NB4 (cell line): ENCODE measurements at places on chromosomes 7 and 10.

GRCh38 chr7:31651234-31652062, 35.6 kb upstream of the PPP1R17 start:
- DNase-seq = no peak

DNA sequence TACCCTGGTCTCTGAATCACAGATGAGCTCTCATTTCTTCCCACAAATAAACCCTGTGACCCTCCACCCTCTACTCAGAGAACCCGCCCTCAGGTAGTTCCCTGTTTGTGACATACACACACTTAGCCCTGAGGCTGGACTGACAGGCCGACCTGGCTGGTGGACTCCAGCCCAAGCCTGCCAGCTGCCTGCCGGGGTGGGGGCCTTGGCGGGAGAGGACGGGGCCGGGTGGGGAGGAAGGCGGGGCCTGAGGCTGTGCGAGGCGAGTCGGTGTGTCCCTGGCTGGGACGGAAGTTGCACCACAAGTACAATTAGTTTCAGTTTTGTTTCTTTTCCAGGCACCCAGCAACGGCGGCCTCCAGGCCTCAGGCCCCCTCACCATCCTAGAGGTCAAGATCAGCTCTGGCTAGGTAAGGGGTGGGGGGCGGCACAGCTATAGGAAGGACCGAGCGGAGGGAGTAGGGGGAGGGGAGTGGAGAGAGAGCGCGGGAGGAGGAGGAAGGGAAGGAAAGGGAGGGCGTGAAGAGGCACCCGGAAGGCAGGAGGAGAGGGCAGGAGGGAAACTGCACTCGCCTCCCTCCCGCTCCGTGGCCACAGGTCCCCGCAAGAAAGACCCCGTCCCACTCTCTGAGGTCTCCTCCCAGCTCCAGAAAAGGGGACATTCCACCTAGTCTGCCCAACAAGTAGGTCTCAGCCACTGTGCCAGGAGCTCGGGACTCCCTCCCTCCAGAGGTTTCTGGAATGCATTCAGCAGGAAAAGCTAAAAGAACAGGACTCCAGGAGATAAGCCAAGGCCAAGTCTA, at the start of gene TRIM56:
TSS of gene TRIM56 (plus strand) at position 320 of the 803 bp plus-strand sequence. CDS start 1,832 bp downstream, outside the sequence.
- DNase-seq = peak; percentile 94

DNA sequence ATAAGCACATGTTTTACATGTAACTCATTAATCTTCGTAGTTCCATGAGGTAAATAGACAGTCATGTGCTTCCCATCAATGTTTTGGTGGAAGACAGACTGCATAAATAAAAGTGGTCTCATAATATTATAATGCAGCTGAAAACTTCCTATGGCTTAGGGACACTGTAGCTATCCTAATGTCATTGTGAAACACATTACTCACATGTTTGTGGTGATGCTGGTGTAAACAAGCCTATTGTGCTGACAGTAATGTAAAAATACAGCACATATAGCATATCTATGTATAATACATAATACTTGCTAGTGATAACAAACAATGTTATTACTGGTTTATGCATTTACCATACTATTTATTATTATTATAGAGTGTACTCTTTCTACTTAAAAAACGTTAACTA, 37.2 kb upstream of the PLXDC2 start:
- no peak for DNase-seq

DNA sequence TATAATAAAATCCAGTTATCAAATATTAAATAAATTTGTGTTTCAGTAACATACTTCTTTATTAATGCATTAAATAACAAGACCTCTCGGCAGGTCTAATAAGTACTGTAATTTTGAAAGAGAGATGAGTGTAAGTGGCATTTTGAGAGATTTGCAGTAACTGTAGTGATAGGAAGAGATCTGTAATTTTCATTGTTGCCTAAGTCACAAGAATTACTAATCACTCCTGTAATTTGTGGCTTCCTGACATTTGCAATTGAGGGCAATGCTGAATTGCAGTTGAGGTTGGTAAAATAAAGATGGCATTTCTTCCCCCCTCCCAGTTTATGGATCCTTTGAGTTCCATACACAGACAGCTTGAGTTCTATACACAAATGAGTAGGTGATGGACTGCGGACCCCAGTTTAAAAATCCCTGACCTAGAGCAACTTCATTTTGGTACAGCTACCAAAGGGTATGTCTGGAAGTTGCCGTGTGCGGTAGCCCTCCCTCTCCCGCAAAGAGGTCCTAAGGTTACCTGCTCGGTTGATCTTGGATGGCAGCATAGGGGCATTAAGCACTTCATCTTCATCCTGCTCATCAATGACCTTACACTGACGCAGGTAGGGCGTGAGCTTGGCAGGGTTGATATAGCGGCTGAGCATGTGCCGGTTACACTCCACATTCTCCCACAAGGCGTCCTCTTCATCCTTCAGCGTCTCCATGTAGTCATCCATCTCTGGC, 96.4 kb downstream of the CARD11 start:
- no peak for DNase-seq

- no peak for DNase-seq
Measured at GRCh38 chr7:41152179-41152678, 550.7 kb downstream of the INHBA start.

DNA sequence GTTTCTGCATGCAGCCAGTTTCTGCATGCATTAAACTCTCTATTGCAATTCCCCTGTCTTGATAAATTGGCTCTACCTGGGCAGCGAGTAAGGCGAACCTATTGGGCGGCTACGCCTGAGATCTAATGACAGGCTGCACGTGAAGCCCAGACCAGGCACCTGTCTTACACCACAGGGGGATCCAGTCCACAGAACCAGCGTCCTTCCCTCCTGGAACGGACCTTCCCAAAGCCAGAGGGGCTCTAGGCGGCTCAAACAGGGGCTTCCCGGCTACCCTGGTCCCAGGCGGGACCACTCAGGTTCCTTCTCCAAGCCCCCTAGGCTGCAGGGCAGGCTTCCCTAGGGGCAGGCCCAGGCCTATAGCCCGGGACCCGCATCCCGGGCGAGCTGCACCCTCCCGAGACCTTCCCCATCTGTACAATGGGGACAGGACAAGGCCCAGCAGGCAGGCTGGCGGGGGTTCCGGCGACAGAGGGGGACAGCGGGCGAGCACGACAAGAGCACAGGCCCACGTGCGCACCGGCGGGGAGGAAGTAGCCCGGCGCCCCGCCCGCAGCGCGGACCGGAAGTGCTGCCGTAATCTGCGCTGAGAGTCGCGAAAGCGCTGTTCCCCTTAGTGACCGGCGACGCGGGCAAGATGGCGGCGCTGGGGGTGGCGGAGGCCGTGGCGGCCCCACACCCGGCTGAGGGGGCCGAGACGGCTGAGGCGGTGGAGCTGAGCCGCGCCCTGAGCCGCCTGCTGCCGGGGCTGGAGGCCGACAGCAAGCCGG, at the start of gene DNAAF5:
TSS of gene DNAAF5 (plus strand) at position 616 of the 770 bp plus-strand sequence. CDS start at position 638, 22 bp downstream.
- DNase-seq = peak; percentile 93

DNA sequence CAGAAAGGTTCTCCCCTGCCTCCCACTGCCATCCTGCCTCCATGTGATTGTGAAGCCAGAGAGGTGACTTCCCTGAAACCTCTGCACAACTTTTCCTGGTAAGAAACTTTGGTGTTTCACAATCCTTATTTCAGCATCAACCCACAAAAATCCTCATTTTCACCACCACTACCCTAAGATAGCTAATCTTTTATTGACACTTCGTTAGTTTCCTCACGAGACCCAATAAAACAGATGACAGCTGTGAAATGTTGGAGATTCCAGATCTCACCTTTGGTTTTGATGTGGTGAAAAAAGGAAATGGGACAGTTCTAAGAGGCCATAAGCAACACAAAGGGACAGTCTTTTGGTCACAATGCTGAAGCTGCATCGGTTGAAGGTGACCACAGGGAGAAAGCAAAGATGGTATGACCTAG, 59.9 kb upstream of the TM9SF3 start:
- DNase-seq = peak; percentile 59

- DNase-seq = no peak
Measured at GRCh38 chr7:82289152-82289535, 154.4 kb downstream of the CACNA2D1 start.

DNA sequence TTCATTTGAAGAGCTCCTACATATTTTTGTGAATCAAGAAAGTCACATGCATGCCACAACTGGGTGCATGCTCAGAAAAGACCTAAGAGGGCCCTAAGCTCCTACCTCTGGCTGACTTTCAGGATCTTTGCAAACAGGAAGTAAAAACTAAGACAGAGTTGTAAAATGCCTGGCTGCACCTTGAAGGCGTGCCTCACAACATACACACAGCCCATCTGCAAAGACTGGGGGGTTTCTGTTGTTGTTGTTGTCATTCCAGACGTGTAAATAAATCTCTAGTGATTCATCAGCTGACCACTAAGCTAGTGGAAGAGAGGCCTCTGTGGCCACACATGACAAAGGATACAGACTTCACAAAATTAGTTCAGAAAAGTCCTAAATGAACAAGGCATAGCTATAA, 31.8 kb downstream of the SMURF1 start:
- peak; percentile 47 for DNase-seq

GRCh38 chr10:48452879-48453412, 146.5 kb downstream of the MAPK8 start:
- DNase-seq = no peak

GRCh38 chr10:29647478-29647877, 12.7 kb upstream of the SVIL start:
- DNase-seq = no peak

DNA sequence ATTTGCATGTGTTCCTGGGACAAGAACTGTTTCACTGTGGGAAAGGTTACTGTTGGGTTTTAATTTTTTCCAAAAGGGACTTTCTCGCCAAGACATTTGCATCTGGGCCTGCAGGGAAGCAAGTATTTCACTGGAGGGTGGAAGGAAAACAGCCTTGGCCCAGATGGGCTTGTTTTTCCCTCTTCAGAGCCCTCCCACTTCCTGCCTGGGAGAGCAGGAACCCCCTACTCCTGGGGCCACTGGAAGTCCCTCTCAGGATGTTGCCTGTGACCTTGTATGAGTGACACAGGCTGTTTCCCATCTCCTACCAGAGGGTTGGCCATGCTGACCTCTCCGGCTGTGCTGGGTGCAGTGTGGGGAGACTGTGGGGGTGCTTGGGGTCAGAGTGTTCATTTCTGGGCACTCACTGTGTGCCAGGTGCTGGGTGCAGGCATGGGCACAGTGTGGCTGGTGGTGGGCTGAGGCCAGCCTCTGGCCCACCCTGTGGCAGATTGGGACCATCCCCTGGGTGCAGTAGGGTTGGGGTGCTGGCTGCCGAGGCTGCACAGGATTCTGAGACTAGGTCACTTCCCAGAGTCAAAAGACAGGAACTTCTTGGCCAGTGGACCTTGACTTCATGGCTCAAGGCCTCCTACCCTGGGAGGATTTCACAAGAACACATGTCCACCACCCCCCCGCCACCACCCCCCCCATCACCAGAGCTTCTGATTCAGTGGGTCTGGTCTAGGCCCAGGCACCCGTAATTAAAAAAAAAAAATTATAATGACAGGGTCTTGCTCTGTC, 10.2 kb downstream of the TSPAN15 start:
- DNase-seq = no peak

DNA sequence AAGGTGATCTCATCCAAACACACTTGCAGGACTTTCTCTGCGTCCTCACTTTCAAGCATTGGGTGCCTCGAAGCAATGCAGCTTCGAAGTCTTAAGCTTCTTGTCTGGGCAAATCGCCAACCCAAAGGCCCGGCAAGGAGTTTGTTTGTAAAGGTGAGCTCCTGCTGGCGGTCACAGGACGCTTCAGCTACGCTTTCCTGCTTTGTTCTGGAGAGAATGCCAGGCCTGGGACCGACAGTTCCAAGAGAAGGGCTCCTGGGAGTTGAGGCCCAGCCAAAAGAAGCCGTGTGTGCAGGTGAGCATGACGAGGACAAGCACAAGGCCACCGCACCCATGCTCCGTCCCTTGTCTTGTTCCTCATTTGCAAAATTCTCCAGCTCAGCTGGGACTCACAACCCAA, 106.6 kb upstream of the DOCK1 start:
- no peak for DNase-seq
